ENCODE measurements at places on chromosomes 12 and 14. TPM values are rescaled to one million over a fixed set of nuclear protein-coding genes. Genes with fewer than 3 reads are reported as not detected.

- peaks cover 55% of the 10 kb centered on the region for H3K27me3 ChIP-seq
- H3K4me3 ChIP-seq, result no peak overlapping the region
- H3K4me1 ChIP-seq, result no peaks in the 10 kb centered on the region
- no peak overlapping the region for H3K27ac ChIP-seq
- H3K36me3 ChIP-seq, result no peaks in the 10 kb centered on the region
- DNase-seq, result no peak
Measured at GRCh38 chr12:132455565-132455964, 34.4 kb upstream of the FBRSL1 start.

The TMEM132D gene
- total RNA-seq, result 10.1 TPM

The IFT81 gene
- total RNA-seq, result 14.4 TPM

DNA sequence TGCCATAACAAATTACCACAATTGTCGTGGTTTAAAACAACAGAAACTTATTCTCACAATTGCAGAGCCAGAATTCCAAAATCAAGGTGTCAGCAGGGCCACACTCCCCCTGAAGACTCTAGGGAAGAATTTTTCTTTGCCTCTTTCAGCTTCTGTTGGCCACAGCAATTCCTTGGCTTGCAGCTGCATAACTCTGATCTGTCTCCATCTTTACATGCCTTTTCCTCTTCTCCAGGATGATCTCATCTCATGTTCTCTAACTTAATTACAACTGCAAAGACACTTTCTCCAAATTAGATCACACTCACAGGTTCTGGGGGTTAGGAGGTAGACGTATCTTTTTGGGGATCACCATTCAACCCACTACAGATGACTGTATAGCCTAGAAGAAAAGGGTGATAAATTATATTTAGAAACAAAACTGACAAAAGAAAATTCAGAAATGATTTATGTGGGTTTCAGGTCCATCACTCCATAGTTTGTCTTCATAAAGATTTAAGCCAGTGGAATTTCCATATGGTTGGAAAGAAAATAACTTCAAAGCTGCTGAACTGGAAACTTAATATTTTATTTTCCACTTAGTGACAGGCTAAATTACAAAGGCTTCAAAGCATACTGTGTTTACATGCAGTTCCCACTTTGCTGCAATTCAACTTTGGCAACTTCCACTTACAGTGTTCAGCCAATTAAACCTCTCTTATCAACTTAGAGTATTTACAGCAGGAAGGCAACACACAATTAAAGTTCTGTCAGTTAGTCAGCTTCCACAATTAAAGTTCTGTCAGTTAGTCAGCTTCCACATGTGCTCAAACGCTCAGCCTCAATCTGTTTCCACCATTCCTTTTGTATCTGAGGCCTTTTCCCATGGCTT is 213.3 kb downstream of the EPS8 start:
- DNase-seq, result no peak
- H3K4me1 ChIP-seq, result no peaks in the 10 kb centered on the region
- no peak overlapping the region for H3K4me3 ChIP-seq
- no peaks in the 10 kb centered on the region for H3K36me3 ChIP-seq

DNA sequence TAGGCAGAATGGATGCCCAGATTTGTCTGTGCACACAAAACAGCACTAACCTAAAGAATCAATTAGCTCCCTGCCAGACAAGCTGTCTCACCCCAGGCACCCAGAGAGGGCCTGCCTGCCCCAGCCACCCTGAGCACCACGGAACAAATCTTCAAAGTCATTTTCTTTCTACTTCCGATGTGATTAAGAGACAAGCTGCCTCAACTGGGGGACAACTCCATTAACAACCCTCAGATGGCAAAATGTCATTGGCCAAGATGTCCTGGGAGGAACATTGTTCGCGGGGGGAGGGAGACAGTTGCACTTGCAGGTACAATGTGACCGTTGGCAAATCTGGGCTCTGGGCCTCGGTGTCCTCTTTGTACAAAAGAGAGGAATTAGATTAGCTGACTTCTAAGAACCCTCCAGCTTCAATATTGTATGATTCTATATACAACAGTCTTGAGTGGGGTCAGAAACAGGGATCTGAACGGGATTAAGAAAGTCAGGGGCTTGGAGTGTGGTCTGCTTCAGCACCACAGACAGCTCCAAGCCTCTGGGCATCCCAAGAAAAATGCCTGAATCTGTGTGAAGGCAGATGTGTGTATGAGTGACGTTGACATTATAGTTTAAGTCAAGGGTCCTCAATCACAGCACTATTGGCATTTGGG is 42.8 kb upstream of the CMKLR1 start:
- no peak for DNase-seq
- H3K4me1 ChIP-seq, result no peaks in the 10 kb centered on the region
- H3K4me3 ChIP-seq, result no peak overlapping the region
- H3K27ac ChIP-seq, result no peak overlapping the region

DNA sequence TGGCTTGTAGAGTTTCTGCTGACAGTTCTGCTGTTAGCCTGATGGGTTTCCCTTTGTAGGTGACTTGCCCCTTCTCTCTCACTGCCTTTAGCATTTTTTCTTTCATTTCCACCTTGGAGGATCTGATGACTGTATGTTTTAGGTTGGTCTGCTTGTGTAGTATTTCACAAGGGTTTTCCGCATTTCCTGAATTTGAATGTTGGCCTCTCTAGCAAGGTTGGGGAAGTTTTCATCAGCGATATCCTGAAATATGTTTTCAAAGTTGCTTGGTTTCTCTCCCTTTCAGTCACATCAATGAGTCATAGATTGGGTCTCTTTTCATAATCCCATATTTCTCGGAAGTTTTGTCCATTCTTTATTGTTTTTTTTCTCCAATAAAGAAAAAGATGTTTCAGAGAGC is 11.4 kb downstream of the NOPCHAP1 start:
- no peak for DNase-seq
- H3K36me3 ChIP-seq, result peaks cover 37% of the 10 kb centered on the region
- no peak overlapping the region for H3K4me3 ChIP-seq
- H3K27me3 ChIP-seq, result no peaks in the 10 kb centered on the region
- no peak overlapping the region for H3K27ac ChIP-seq

DNA sequence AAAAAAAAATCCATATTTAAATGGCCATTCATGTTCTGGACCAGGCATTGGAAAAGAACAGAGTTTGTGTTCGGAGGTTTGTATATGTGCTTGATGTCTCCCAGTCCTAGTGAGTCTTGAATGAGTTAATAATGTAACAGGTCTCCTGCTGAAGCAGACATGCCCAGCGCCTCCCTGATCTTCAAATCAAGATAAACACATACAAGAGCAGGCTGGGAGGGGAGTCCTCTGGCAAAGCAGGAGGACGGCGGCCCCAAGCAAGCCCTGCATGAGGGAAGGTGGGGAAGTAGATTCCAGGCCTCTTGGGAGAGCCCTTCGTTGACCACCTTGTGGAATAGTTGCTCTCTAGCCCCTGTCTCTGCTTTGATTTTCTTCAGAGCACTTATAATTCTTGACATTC is 156.3 kb downstream of the ZFP36L1 start:
- H3K4me3 ChIP-seq, result no peak overlapping the region
- H3K27me3 ChIP-seq, result no peaks in the 10 kb centered on the region
- DNase-seq, result no peak

DNA sequence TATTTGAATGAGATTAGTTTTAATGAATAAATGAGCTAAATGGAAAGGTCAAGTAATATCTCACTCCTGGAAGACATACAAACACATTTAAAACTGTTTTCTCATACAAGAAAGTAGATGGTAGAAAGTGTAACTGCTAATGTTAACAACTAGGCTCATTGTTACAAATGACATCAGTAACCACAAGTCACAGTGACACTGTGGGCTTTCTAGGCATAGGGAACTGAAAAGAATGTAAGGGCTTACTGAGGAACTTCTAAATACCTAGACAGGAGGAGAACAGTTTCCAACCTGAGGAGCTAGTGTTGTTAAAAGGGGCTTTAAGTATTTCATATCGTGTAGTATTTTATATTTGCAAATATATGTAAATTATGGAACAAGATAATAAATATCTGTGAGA is 17.5 kb upstream of the ERGIC2 start:
- DNase-seq, result no peak
- no peak overlapping the region for H3K4me3 ChIP-seq
- H3K36me3 ChIP-seq, result no peaks in the 10 kb centered on the region
- H3K27me3 ChIP-seq, result no peaks in the 10 kb centered on the region

DNA sequence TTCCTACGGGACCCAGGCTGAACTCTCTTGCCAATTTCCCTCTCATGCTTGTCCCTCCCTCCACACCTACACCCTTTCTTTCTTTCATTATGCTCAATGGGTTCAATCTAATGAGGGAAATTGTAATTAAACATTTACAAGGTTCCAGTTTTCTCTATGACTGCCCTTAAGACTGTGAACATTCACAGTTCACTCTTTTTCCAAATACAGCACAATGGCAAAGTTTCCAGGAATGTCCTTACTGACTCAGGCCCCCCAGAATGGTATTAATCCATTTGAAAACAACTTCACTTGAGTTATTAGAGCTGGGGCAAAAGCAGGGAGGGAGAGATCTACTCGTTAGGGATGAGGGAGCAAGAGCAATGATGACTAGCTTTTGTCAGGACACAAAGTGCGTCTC is 892.1 kb downstream of the NRXN3 start:
- H3K4me3 ChIP-seq, result no peak overlapping the region
- no peaks in the 10 kb centered on the region for H3K36me3 ChIP-seq
- no peaks in the 10 kb centered on the region for H3K27me3 ChIP-seq
- no peaks in the 10 kb centered on the region for H3K4me1 ChIP-seq
- no peak for DNase-seq

DNA sequence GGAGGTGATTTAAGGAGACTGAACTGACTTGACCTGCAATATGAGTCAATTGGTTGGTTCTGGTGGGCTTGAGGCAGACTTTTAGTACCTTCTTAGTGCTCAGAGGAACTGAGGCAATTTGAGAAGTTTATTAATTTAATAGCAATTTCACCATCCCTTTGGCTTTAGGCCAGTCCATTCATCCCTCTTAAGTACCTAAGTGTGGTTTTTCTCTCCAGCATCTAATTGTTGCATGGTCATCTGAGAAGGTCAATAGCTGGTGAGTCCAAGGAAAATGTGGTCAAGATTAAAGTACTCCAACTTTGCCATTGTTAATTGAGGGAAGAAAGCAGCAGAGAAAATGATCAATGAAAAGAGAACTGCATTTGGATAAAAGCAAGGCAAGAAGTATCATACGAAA is 115.4 kb upstream of the DYRK2 start:
- no peaks in the 10 kb centered on the region for H3K36me3 ChIP-seq
- DNase-seq, result no peak
- H3K27ac ChIP-seq, result no peak overlapping the region
- no peaks in the 10 kb centered on the region for H3K27me3 ChIP-seq
- H3K4me3 ChIP-seq, result no peak overlapping the region

The OR6J1 gene
- not detected for total RNA-seq
